Right forelimb (tissue), 1 donor: ENCODE measurements at places on chromosomes 3 and 15.

- no peak for DNase-seq
Observed at GRCh38 chr3:167913219-167913835, 177.8 kb downstream of the SERPINI1 start.

DNA sequence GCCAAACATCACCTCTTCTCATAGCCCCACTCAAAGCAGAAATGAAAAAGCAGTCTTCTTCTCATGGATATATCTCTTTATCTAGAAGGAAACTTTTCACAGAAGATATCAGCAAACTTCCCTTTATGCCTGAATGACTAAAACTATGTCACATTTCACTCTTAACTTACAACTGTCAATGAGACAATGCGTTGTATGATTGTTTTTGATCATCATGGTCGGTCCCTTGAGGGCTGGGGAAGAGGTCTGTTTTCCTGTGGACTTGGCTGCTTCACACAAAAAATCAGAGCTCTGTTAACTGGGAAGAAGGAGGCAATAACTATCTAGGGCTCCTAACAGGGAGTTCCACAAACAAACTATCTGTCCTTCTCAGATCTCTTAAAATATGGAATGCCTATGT is 5.1 kb downstream of the NLGN1 start:
- DNase-seq = no peak

DNA sequence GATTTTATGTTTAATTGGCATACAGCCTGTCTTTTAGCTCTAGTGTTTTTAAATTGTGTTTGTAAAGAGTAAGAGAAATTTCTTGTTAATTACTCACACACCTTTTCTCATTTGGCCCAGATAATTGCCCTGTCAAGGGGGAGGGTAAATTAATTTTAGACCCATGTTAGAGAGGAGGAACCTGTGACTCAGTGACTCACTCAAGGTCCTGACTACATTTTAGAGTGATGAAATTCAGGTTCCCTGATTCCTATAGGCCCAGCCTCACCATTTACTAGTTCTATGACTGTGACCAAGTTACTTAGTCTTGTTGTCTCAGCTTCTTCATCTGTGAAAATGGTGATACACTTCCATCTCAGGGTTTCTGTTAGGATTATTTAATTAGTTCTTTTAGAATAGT is 125.2 kb upstream of the DPH6 start:
- DNase-seq = no peak

- no peak for DNase-seq
Observed at GRCh38 chr15:67383899-67384298, 129.3 kb downstream of the IQCH start.

GRCh38 chr3:101791778-101792177 is 12.8 kb downstream of the NXPE3 start:
- no peak for DNase-seq

DNA sequence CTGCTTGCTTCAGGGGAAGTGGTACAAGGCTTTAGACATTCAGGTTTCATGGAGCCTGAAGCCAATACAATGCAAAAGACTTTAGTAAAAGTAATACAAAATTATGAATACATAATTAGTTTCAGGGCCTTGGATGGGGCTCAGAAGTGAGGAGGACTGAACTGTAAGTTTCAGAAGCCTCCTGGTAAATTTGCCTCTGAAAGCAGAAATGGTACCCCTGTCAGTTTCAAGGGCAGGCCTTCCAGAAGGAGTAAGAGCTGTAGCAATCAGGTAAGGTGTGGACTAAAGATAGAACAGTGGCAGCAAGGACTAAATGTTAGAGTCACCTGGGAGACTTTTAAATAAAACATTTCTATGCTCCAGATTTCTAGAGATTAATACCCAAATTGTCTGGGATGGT is 402.5 kb upstream of the GOLIM4 start:
- DNase-seq = no peak

- DNase-seq = no peak
Observed at GRCh38 chr3:56899078-56899477, 97.3 kb upstream of the ARHGEF3 start.

DNA sequence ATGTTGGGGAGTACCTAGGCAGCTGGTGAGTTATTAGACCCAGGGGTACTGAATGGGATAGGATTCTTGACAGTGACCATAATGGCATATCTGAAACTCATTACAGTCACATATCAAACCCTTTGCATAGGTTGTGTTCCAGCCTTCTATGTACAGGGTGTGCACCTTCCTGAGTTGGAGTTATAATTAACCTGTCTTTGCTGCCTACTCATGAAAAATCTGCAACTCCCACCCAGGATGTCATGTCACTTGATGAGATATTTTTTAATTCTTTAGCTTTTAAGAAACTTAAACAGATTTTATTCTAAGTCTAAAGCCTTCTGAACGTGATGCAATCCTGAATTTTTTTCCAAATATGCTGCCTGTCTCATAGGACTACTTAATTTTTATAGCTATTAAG is 21.1 kb upstream of the ADGRG7 start:
- no peak for DNase-seq

- DNase-seq = no peak
Observed at GRCh38 chr3:2023959-2024358, 74.7 kb upstream of the CNTN4 start.

- no peak for DNase-seq
Observed at GRCh38 chr3:179750720-179751328, 98.0 kb downstream of the USP13 start.

GRCh38 chr15:69595009-69595791 is 142.6 kb downstream of the RPLP1 start:
- peak; percentile 61 for DNase-seq
